ENCODE measurements at places on chromosomes 2 and 18.

DNA sequence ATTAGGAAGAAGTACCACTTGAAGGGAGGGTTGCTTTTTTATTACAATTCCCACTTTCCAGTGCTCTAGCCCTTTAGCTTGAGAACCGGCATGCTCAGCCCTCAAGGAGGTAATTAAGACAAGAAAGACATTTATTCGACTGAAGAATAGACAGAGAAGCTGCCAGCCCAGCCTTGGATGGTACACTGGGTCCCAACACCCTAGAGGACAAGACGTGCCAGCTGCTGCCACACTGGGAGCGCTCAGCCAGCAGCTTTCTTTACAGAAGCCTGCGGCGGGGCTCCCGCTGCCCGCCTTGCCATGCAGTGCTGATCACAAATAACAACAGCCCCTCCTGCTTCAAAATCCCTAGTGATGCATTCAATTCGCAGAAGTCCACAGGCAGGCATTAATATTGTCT lies 746.3 kb upstream of the RAB6C start:
- DNase-seq: no peak

- DNase-seq: no peak
Observed at GRCh38 chr2:216507220-216508160, 8.8 kb downstream of the RPL37A start.

DNA sequence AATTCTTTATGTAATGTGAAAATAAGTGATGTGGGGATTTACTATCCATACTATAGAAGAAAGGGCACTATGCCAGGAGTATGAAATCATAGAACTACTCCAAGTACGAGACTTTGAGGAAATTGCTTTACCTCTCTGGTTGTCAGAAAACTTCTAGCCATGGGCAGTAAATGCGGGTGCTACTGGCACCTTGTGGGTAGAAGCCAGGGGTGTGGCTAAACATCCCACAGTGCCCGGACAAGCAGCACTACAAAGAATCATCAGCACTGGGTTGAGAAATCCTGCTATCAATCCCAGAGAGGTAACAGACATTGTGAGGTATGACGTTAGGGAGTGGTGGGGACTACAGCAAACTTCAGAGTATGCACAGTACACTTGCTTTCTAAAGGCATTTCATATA lies 453.5 kb upstream of the TNP1 start:
- no peak for DNase-seq

DNA sequence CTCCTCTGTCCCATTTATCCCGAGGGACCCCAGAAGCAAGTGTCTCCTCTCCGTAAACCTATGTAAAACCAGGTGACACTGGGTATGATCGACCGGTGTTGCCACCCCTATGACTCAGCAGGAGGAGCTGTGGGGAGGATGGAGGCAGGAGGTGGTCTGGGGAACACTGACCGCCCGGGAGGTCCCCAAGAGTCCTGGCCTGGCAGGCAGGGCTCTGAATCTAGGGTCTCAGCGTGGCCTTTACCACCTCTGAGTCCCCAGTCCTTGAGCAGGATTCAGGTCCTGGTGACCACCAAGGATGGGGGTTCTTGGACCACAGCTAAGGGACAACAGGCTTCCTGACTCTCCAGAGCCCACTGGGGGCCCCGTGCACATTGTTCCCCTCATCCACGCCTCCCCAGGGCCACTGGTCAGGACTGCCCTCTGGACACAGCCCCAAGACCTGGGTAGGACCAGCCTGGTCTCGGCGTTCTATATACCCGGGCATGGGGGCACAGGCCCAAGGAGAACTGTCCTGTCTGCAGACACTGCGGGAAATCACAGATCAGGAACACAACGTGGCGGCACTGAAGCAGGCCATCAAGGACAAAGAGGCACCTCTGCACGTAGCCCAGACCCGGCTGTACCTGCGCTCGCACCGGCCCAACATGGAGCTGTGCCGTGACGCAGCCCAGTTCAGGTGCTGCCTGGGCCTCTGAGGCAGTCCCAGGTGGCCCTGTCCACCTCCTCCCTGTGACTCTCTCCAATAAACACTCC lies 4.0 kb downstream of the TEKT4 start:
- DNase-seq: no peak

GRCh38 chr2:164967361-164967760 lies 12.0 kb upstream of the SLC38A11 start:
- no peak for DNase-seq
